ENCODE measurements at places on chromosomes 16 and 17.
A peak's percentile ranks its signal among the peaks of the same experiment; 100 is the strongest.

- DNase-seq: no peak
These were observed 118.1 kb downstream of the STXBP4 start for GRCh38 chr17:55086635-55087058.

- DNase-seq: no peak
These were observed 1.1 kb downstream of the CTRB1 start for GRCh38 chr16:75219838-75220237.

DNA sequence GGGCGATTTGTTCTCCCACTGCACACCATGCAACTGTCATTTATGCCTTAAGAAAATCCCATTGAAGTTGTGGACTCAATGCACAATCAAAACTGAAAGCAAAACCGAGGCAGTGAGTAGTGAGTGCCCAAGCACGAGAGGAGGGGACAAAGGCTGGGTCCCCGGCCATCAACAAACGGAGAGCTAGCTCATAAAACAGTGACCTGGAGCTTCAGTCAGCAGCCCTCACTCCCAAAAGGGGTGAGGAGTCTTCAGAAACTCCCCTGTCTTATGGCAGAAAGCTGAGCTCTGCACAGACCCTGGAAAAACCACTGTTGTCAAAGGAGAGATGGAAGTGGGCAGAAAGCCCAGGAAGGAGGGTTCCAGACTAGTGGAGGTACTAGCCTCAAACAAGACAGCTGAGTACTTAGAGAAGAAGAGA, 96.9 kb downstream of the ADCY9 start:
- DNase-seq: no peak

DNA sequence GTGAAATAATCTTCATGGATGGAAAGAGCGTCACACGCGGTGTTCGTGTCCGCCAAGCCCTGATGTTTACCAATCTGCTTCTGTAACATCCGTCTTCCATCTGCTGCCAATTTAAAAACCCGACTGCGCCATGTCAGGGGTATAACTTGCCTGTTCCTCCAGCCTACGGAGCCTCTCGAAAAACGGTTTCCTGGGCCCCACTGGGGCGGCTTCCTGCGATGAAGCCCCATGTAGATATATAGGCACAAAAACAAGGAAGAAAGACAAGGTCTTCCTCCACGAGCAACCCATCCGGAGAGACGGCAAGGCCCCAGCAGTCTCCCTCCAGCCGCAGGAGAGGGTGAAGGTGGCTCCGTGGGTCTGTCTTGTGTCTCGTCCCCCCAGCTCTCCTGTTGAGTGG, at the start of gene PTX4:
Gene PTX4, minus strand, starts transcription at position 326 of the 400 bp plus-strand sequence. Its CDS starts 35 bp downstream, at position 291.
- DNase-seq: no peak

DNA sequence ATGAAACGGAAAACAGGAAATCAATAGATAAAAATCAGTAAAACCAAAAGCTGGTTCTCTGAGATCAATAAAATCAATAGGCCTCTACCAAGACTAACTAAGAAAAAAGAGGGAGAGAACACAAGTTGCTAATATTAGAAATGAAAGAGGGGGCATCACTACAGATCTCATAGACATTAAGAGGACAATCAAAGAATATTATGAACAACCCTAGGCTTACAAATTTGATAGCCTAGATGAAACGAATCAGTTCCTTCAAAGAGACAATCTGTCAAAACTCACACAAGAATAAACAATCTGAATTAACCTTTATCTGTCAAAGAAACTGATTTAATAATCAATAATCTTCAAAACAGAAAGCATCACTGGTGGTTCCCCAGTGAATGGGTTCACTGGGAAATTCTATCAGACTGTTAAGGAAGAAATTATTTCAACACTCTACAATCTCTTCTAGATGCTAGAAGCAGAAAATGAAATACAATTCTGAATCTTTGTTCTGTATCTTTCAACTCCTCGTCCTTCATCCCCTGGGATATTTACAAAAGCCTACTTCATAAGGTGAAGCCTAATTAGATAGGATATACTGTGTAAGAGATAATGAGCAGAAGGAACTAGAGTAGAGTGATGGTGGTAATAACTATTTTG, 4.4 kb downstream of the ABCA9 start:
- DNase-seq: no peak

- DNase-seq: peak; percentile 35
These were observed at the start of gene RPTOR for GRCh38 chr17:80544655-80545498. TSS of gene RPTOR (plus strand) at chr17:80544838. CDS start at chr17:80545630, 792 bp downstream.

DNA sequence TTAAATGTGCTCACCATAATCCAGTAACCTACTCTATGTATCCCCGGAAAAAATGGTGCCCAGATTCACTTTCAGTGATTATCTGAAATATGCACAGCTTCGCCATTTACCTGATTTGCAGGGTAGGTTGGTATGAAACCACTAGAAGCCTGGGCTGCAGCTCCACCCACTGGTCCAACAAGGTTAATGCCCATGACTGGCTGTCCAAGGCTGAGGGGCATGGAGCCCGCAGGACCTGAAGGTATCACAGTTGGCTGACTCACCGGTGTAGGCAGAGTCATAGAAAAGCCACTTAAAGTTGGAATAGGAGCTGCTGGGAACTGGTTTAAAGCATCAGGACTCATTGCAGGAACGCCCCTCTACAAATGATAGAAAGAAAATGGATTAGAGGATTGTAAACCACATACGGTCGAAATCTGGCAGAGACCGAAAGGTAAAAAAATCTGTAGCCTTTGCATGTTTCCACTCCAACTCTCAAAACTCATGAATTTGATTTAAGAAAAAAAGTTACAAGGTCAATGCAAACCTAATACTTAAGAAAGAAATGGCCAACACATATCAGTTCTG, 38.6 kb downstream of the SYNRG start:
- DNase-seq: peak; percentile 54

- DNase-seq: no peak
These were observed 9.4 kb downstream of the KRT33A start for GRCh38 chr17:41340934-41341861.

- no peak for DNase-seq
These were observed 15.5 kb upstream of the TMEM94 start for GRCh38 chr17:75440738-75441448.

GRCh38 chr17:41885733-41886132, 20.5 kb upstream of the KLHL11 start:
- DNase-seq: no peak

All from SW 1271 (cell line).